Activated CD8-positive, alpha-beta memory T cell treated with anti-CD3 and anti-CD28 coated beads for 24 hours (primary cell): ENCODE measurements at places on chromosomes 6 and 20.

GRCh38 chr6:21325201-21325856 is 268.2 kb upstream of the SOX4 start:
- no peak for DNase-seq

DNA sequence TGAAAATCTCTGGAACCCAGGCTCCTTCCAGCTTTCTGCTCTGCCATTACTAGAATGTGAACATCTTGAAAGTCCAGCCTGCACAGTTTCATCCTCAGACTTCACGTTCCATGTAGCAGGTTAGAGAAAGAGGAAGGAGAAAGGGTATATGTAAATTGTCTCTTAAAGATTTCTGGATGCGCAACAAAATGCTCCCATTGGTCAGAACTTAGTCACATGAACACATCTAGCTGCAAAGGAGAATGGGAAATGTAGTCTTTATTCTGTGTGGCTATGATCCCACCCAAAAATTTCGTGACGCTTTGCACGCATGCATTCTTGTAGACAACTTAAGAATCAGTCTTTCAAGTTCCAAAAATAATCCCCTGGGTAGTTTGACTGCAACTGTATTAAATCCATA is 46.4 kb upstream of the CHD6 start:
- no peak for DNase-seq

DNA sequence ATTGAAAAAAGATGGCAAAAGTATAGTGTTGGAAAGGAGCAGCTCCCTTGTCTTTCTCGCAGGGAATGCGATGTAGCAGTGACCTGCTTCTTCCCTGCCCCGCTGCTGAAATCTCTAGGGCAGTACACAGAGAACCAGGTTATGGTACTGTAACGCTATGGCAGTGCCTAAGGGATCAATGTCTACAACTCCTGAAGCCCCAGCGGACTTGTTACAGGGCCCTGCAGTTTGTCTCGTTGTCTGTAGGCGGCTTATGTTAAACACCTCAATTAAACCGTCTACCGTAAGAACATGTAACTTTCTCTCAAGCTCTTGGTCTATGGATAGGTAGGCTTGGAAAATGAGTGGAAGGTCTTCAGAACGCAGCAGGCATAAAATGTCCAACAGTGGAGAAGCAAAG is 44.8 kb upstream of the SLC17A4 start:
- no peak for DNase-seq

DNA sequence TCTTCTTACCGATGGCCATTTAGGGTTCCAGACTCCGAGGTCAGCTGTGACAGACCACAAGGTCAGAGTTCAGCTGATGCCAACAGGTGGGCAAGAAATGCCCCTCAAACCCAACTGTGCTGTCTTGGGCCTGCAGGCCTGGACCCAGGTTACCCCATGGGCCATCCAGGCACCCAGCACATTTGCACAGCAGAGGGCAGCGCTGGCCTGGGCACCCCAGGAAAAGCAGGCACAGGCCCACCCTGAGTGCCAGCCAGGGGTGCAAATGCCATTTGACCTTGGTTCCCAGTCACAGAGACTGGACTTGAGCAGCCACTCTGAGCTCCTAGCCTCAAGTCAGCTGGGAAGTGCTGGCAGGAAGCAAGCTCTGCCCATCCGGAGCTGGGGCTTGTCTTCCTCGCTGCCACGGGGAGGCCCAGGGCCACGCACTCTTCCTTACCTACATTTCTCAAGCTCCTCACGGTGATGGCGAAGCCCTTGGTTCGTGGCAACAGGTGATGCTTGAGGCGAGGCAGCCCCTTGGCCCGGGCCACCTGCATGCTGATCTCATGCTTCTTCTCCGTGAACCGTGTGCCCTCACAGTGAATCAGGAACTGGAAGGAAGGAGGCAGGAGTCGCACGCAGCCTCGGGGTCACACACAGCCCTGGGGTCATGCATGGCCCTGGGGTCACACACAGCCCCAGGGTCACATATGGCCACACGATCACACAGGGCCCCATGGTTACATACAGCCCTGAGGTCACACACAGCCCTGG is 120.8 kb downstream of the AGPAT4 start:
- no peak for DNase-seq
